ENCODE measurements at places on chromosomes 6 and 20.

GRCh38 chr6:129695373-129696027 is 14.5 kb downstream of the ARHGAP18 start:
- no peak for DNase-seq

DNA sequence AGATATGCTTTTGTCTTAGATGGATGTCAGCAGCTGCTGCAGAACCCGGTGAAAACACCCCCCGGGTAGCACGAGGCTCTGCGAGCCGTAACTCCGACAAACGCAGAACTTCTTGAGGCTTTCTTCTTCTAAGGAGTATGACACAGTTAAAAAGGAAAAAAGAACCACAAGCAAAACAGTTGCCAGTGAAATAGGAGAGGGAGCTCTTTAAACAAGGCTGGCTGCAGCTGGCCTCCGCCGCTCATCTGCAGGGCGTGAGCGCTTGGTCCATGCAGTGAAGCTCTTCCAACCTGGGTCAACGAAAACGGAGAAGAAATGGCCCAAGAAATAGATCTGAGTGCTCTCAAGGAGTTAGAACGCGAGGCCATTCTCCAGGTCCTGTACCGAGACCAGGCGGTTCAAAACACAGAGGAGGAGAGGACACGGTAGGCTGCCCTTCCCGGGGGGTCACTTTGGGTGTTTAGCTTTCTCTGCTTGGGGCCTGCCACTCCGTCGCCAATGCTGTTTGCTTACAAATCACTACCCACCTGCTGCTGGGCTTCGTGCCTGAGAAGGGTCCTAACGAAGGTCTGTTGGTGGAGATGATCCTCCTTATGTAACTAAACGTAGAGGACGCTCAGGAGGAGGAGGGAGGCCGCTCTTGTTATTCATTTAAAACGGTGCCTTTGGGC is 13.2 kb downstream of the SYTL3 start:
- no peak for DNase-seq

DNA sequence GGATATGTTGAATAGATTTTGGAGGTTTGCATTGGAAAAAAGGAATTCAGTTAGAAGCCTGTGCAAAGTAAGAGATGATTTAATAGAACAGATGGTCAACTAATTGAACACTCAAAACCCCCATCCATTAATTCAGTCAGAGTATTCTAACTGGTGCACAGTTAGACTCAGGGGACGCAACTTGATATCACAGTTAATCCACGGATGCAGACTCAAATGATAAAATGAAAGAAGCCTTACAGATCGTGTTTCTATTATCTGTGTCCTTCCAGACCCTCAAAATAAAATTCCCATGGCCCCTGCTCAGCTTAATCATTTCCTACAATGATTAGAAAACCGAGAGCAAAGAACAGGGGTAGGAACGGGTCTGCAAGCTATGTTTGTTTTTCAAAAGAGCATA is 45.4 kb upstream of the DTNBP1 start:
- DNase-seq: no peak

- no peak for DNase-seq
These were observed 265.6 kb downstream of the CDC5L start for GRCh38 chr6:44653091-44653490.

GRCh38 chr6:37985355-37985754 is 165.8 kb downstream of the ZFAND3 start:
- no peak for DNase-seq

DNA sequence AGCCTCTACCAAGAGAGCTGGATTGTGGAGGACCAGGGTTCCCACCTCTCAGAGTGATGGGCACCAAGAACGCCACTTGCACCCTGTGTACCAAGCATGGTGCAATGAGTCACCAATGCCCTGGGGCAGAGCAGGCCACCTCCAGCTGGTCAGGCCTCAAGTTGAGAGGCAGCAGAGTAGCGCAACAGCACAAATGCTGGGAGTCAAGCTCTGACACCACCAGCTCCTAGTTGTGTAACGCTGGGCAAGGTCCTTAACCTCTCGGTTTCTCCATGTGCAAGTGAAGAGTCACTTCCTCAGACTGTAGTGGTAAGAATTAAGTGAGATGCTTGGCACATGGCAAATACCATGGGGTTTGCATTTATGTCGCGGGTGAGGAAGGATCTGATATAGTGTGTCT is 25.6 kb downstream of the GFOD1 start:
- DNase-seq: no peak

DNA sequence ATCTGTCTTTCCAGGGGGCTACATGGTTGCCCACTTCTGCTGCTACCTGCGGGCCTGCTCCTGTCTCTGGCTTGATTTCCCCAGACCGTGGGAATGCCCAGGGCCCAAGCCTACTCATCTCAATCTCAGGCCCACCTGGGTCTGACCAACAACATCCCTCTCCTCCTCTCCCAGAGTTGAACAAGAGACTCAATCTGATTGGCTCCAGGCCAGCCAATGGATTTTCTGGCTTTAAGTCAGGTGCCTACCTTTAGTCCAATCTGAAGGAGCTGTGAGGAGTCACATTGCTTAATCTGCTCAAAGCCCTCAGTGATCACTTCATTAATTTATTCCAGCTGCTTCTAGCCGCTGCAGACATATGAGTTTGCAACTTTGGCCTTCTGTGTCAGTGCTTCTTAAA is 162.4 kb upstream of the KCNG1 start:
- no peak for DNase-seq

- DNase-seq: no peak
These were observed 32.7 kb downstream of the GGTLC1 start for GRCh38 chr20:23955896-23956295.

GRCh38 chr6:158095031-158095430 is 73.0 kb downstream of the SERAC1 start:
- DNase-seq: no peak

DNA sequence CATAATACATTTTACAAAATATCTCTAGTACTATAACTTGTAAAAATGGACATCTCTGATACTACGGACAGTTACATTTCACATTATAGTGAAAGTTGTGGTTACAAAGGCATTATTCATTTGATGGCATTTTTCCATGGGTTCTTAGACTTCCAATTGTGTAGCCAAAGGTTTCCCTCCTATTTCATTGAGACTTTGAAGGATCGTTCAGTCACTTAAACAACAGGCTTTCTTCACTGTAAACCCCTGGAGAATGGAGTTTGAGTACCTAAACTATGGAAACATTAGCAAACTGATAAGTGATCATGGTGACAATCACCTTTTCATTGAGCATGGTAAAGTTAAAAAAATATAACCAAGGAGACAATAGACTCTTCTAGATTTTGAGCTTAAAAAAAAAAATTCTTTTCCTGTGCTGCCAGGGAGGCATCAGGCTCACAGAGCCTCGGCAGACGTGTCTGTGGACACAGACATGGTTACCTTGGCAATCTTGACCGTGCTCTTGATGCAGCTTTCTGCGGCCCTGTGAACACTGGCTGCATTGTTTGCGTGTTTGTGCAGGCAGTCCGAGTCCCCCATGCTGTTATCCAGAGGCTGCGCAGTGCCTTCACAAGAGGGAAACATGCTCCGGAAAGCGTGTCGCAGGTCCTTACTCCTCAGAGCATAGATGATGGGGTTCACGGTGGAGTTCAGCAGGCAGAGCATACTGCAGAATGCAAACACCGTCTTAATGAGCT is 22.6 kb downstream of the CNR1 start:
- DNase-seq: no peak

DNA sequence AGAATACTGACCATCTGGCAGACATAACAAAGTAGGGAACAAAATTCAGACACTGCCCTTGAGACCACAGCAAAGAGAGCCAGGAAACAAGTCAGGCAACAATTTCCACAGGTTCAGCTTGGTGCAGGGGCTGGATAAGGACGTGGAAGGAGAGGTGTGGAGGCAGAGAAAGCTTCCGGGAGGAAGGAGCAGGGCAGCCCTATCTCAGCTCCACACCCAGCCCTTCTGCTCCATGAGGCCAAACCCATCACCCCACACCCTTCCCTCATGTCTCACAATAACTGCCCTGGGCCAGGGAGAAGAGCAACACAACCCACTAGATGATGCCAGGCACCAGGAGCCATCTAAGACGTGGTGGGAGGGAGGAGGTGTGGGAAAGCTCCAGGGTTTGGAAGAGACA is 5.8 kb downstream of the SNHG17 start:
- DNase-seq: no peak

- DNase-seq: no peak
These were observed 649.4 kb downstream of the PRKN start for GRCh38 chr6:162078126-162078525.

DNA sequence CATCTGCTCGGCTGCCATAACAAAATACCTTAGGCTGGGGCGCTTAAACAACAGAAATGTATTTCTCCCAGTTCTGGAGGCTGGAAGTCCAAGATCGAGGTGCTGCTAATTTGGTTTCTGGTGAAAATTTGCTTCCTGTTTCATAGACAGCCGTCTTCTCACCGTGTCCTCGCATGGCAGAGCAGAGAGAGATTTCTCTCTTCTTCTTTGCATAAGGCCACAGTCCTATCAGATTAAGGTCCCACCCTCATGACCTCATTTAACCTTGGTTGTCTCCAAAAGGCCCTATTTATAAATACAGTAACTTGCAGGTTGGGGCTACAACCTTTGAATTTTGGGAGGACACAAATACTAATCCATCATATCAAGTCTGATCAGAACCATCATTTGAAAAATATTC is 544.3 kb downstream of the KIF16B start:
- DNase-seq: no peak

- DNase-seq: no peak
These were observed 17.5 kb downstream of the UQCC1 start for GRCh38 chr20:35394271-35394670.

- DNase-seq: no peak
These were observed 991.0 kb downstream of the KIF16B start for GRCh38 chr20:15582146-15582760.

DNA sequence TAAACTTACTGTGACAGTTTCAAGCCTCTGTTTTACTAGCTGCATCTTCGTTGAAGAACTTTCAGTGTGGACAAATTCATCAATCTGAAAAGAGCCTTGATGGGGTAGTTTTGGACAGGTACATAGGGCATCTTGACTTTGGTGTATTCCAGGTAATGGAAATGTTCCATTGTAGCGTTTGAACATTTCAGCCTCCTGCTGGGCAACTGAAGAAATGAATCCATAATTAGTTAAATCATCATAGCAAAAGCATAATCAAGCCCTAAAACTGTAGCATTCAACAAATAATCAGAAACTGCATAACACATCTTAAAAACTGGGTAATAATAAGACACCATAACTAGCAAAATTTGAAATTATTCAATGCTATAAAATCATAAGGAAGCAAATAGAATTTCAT is 86.2 kb downstream of the AHI1 start:
- DNase-seq: no peak

GRCh38 chr6:111361648-111362047 is 121.4 kb downstream of the REV3L start:
- no peak for DNase-seq

DNA sequence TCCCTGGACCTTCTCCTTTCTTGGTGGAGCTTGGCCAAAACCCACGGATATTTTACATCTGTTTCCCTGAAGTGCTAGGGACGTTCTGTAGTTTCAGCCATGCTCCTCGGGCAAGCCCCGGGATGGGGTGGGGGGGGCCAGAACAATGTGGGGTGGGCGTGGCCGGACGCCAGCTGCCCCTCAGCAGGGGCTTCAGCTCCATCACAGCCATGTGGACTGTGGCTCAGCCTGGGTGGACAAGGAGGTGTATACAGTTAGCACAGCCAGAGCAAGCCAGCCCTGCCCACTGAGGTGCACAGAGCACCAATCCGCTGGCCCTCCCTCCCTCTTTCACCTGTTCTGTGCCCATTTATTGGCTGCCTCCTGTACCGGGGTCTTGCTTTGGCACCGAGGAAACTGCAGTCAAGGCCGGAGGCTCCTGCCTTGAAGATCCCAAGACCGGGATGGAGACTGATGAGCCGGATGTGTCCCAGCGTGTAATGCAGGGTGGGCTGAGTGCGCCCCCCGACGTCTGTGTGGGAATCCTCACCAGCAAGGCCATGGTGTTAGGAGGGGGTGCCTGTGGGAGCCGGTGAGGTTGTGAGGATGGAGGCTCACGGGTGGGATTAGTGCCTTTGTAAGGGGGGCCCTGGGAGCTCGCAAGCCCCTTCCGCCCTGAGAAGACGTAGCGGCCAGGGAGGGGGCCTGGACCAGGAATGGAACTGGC is 28.0 kb downstream of the FRMD1 start:
- DNase-seq: no peak

DNA sequence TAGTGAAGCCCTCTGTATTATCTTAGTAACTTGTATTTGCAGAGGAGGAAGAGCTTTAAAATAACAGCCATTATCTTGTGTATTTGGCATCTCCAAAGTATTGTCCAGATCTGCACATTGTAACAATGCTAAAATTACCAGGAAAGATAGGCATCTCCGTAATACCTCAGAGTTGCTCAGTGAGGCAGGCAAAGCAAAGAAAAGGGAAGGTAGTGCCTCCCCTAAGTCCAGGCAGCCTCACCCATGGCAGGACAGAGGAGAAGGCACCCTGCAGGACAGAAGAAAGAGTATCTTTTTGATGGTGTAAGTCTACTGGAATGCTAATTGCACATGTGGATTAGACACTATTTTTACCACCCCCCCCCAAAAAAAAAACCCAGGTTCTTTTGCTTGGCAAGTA is 13.6 kb upstream of the SSTR4 start:
- DNase-seq: no peak

GRCh38 chr6:96186516-96187195 is 170.9 kb downstream of the FUT9 start:
- no peak for DNase-seq

GRCh38 chr6:52754443-52754842 is 8.8 kb downstream of the GSTA2 start:
- no peak for DNase-seq

GRCh38 chr6:170080828-170081371 is 210.0 kb downstream of the DLL1 start:
- DNase-seq: no peak

- no peak for DNase-seq
These were observed 26.6 kb upstream of the PI16 start for GRCh38 chr6:36927691-36928546.

GRCh38 chr20:34385464-34385863 is 22.4 kb downstream of the ITCH start:
- DNase-seq: no peak

DNA sequence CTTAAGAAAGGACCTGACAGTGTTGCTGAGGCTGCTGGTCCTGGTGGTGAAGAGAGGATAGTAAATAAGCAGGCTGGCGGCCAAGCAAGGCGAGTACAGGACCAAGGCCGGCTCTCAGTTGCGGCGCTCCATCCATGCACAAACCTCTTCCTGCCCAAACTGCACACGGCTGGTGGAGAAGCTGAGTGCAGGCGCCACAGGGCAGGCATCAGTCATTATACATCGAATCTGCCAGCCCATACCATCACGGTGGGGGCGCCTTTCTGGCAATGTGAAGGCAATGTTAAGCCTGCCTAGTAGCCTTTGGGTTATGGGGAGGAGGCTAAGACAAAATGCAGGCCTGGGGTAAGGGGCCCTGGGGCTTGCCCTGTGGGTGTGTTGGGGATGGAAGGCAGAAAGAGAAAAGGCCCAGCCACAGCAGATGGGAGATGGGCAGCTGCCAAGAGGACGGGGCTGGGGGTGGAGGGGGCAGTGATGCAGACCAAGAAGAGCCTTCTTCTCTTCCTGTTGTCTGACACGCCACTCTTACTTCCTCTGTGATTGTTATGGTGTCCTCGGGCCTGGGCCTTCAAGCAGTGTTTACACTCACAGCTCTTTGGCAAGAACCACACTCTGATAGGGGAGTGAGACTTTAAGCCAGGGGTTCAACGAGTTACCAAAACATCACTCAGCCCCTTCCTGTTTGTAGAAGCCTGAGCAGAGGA is 20.3 kb upstream of the KCNK16 start:
- no peak for DNase-seq

GRCh38 chr6:107768044-107768443 is 56.1 kb downstream of the SCML4 start:
- DNase-seq: no peak

- DNase-seq: no peak
These were observed 404 bp downstream of the CEP162 start for GRCh38 chr6:84227044-84227433.

Data from stimulated activated CD4-positive, alpha-beta T cell treated with anti-CD3 and anti-CD28 coated beads, Interleukin-15, amount 100 ng/mL, for 1 hour (primary cell).